ENCODE measurements at places on chromosomes 2 and 18.

- DNase-seq: no peak
Observed at GRCh38 chr18:35407871-35408481, 30.8 kb upstream of the ZNF396 start.

DNA sequence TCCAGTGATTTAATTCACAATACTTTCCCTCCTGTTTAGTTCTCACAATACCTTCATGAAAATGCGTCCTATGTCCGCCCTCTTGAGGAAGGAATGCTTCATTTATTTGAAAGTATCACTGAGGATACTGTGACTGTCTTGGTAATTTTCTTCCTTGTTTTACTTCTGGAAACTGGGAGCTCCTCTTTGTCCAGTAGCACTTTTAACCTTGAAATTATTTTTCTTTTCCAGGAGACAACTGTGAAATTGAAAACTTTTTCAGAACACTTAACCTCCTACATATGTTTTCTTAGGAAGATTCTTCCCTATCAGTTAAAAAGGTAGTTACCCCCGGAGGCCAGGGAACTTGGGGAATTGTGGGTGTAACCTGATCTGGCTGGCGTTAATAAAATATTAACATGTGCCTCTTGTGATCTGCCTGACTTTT, 58.9 kb upstream of the STON1 start:
- no peak for DNase-seq

GRCh38 chr2:168323529-168324021, 76.2 kb upstream of the STK39 start:
- DNase-seq: no peak

DNA sequence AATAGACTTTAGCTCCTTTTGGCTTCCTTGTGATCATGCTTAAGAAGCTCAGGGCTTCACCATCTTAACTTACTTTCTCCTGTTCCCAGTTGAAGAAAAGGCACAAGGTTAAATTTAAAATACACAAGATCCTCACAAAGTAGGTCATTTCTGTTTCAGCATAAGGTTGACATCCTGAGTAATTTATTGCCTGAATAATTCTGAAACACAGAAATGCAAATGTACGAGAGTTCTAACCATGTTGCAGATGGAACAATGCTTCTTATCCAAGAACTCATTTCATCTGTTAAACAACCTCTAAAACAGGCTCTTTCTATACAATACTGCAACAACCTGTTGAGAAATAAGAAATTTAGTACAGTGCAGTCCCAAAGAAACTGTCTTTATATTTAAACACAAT, 395.2 kb downstream of the BCL11A start:
- no peak for DNase-seq

DNA sequence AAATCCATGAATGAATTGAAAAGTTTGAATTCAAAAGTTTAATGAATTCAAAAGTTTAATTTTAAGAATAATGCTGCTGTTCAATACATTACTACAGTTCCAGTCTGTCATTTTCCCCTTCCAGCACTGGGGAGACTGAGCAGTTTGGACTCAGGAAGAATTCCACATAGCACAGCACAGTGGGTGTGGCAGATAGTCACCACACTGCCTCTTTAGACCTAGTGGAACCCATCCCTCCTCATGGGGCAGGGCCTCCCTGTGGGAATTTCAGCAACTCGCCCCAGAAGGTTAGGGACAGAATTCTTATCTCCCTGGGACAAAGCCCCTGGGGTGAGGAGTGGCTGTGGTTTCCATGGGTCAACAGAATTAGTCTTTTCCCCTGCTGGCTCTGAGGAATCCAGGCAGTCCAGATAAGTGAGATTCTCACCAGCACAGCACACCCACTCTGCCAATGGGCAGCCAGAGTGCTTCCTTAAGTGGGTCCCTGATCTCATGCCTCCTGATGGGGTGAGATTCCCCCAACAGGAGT, 442.0 kb upstream of the SYT4 start:
- DNase-seq: no peak

DNA sequence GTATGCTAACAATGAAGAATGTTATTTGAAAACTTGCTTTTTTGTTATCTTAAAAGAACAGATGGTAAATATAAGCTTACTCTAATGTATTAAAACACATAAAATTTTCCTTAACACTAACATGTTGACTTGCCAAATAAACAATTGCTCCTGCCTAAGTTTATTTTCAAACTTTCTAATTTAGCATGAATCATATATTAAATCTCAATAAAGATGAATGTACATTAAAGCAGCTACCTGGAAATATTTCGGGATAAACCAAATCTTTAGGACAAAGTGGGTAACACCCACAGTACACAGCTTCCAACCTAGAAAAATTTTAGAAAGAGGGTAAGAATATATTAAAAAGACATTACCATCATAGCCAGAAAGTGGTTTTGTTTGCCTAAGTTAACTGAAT, 567.4 kb downstream of the ZEB2 start:
- DNase-seq: no peak

- no peak for DNase-seq
Observed at GRCh38 chr2:54365661-54366060, 90.5 kb upstream of the SPTBN1 start.

- DNase-seq: no peak
Observed at GRCh38 chr18:27685807-27686412, 491.0 kb downstream of the CDH2 start.

DNA sequence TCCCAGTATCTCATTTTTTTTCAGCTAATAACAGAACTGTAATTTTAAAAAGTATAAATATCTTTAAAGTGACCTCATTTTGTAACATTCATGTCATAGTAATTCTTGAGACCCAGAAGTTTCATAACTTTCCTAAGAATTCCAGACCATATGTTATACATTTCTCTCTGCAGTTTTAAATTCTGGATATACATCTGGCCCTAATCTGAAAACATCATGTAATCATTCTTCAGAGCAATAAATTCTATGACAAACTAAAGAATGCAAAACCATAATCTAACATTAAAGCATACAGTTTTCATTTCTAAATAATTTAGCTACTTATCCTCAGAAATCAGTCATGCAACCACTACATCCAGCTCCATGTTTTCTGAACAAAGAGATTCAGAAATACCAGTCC, 198.3 kb upstream of the SLC35G4 start:
- no peak for DNase-seq

GRCh38 chr2:131042148-131042775, 51.0 kb downstream of the FAM168B start:
- DNase-seq: no peak

DNA sequence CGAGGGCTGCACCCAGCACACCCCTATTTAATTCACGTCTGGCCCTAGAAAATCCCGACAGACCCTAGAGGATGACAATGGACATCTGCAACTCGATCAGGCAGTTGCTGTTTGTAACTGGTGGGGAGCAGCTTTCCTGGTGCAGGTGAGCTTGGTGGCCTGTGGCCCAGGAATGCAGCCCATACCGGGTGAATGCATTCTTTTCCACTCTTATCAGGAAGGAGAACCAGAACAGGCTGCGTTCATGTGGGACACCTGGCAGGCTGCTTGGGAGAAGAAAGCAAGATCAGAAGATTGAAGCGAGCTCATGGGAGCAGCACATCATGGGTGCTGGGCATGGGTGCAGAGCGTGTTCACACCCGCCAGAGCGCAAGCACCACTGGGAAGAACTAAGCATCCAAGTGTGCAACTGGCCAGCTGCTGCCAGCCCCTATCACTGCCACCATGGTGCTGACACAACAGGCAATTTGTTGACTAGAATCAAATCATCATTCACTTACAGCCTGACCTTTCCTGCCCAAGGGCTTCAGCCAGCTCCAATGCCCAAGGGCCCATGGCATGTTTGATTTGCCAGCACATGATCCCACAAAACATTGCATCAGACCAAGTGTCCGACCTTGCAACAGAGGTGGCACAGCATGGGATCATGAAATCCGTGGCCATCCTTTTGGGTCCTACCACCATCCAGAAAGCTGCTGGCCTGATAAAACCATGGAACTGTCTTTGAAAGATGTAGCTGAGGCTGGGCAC, 241.7 kb upstream of the ID2 start:
- no peak for DNase-seq

DNA sequence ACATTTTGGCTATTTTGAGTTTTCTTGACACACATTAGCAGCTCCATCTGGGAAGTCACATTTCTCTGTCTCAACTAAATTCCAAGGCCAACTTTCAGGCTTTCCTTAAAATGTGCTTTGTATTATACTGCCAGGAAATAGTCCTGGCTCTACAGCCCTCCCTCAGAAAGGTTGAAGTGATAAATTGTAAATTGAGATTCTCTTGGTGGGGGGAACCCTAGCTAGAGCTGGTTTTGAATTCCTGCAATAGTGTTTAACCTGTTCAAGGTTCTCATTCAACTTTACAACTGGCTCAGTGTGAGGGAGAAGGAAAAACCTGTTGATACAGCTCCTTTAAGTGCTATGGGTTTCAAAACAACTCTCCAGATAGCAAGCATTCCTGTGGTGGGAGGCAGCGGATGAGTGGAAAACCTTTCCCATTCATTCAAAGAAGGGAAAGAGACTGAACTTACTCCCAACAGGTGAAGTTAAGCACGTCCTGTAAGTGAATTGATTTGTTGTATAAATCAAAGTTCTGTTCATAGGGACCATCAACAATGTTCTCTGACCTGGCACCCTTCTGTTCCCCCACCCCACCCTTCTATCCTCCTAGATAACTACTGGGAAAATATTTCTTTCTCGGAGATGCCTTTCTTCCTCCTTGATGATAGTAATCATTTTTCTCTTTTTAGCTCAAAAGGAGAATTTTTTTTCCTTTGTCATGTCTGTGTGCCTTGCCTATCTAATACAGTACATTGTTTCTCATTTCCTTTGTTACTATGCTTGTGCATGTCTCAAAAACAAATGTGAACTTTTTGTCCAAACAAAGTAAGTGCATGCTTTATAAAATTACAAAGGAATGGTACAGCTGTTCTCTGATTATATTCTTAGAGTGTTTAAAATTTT, 44.2 kb upstream of the SLC39A10 start:
- DNase-seq: no peak

GRCh38 chr2:235497096-235497495, 3.3 kb downstream of the AGAP1 start:
- DNase-seq: no peak

- no peak for DNase-seq
Observed at GRCh38 chr18:77118256-77119090, 14.1 kb downstream of the MBP start.

DNA sequence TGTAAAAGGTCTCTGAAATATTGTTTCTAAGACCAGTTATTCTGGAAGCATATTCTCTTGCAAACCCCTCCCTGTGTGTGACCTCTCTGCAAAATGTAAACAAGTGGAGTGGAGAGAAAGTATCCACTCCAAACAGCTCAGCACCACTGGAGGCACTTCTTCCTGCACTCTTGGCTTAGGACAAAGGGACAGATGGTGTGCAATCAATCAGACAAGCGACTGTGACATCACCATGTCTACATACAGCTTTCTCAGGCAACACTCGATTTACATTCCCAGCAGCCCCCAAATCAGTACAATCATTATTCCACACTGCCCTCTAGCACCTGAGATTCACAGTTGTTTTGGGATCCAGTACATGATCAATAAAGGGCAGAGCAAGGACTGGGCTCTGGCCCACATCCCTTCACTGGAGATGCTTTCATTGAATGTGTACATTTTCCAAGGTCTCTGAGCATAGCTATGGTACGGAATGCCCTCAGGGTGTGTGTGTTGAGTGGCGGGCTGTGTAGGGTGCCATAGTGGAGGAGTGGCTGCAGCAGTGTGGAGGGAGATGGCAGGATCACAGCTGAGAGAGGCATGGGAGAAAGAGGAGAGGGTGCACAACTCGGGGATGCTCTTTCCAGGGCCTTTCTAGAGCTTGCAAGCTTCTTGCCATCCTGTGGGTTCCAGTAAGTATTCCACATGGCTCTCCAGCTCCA, 311.8 kb upstream of the ST6GAL2 start:
- no peak for DNase-seq

GRCh38 chr18:55246278-55246677, 287.0 kb upstream of the CCDC68 start:
- no peak for DNase-seq

GRCh38 chr2:28359222-28360057, 33.2 kb upstream of the FOSL2 start:
- peak; percentile 62 for DNase-seq

DNA sequence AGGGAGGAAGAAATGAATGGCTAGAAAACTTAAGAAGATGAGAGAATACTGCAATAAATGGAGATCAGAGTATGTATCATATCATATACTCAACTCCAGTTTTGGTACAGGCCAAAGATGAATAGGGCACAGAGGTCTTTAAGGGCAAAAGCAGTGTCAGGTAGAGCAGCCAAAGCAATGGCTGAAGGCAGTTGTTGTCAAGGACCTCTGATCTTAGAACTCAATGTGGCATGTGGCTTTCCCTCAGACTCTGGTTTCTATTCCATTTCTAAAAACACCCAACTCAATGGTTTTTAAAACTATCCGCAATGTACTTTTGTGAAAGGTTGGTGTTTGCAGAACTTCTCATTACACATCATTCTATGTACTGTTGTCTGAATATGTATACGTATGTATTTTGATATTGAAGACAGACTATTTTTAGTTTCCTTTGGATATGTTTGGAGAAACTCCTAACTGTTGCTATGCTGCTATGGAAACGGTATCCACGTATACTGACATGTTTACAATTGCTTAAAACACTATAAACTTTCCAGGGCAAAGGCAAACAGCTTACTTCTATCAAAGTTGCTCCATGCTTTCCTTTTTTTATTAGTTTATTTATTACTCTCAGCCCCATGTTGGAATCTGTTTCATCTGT, 58.1 kb upstream of the PELI1 start:
- no peak for DNase-seq

GRCh38 chr2:178394859-178395258, 56.1 kb downstream of the PRKRA start:
- no peak for DNase-seq

DNA sequence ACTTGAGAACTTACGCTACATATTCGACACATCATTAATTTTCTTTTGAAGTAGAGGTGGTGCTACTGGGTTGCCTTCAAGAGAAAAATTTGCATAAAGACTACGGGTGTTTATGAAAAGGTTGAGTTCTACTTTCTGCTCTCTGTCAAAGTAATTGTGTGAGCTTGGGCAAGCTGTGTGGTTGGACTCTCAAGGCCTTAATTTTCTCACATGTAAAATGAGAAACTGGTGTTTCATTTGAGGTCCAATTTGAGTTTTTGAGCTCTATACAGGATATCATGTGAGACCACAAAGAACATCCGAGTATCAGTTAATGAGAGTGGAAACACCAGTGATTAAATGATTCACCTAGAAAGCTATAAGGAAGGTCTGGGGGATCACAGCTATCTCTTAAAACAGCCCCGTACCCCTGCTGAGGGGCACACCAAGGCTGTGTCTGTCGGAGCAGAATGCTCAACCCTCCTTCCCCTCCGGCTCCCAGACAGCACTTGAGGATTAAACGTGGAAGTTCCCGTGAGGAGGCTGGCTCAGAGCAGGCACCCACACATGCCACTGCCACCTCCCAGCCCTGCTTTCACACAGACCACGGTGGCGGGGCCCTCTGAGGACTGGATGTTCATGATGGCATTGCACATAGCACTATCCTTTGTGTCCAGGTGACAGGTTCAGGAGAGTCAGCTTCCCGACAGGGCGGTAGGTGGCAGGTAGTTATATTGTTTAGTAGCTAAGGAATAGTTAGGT, 191.8 kb downstream of the RNF144A start:
- no peak for DNase-seq

DNA sequence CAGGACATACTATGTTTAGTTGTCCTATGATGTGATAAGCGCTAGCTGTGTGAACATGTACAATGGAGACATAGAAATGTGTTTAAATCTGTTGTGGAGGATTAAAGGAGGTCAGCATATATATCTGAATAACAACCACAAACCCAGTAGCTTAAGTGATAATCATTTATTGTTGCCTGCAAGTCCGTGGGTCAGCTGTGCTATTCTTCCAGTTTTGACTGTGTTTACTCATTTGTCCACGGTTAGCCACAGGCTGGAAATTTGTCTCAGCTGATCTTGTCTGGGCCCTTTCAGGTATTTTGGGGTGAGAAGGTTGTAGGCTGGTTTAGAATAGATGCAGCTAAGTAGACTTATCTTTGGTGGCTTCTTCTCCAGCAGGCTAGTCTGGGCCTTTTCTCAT, 110.4 kb downstream of the PARD3B start:
- DNase-seq: no peak

Measured in stimulated activated CD8-positive, alpha-beta memory T cell treated with anti-CD3 and anti-CD28 coated beads, Interleukin-7, amount 100 ng/mL, for 1 hour (primary cell).